ENCODE measurements at places on chromosomes 1 and 21.

DNA sequence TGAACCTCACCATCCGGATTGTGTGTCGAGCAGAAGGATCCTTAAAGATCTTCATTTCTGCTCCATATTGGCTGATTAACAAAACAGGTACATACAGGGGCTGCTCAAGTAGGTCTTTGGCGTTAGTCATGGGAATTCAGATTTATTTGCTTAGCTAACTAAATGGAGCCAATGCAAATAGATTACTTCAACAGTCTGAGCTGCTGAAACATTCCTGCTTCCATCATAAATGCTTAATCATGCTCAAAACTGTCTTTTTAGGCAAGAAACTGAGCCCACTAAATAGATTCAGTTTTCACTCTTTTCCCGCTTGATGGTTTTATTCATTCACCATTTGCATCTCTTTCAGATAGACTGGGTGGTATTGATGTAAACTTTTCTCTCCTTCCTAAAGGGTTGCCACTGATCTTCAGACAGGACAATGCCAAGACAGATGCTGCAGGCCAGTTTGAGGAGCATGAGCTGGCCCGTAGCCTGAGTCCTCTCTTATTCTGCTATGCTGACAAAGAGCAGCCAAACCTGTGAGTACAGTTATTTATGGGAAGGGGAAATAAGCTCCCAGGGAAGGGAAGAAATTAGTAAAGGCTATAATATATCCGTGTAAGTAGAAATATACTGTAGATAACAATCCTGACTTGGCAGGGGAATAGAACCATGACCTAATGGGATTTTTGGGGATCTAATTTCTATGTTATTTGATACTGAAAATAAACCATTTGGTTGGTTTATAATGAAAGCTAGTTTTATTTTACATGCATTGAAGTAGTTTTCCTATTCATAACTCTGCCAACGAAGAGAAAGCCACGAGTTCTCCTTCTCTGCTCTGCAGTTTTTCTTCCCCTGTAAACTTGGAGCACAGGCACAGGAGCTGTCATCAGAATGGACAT is 126.4 kb downstream of the VPS13D start:
- DNase-seq, result no peak

- no peak for DNase-seq
Measured at GRCh38 chr1:202565890-202566602, 144.2 kb downstream of the SYT2 start.

GRCh38 chr1:44151808-44152207 is 10.4 kb upstream of the KLF18 start:
- DNase-seq, result no peak

GRCh38 chr1:16903054-16903453 is 7.3 kb downstream of the RNU1-2 start:
- no peak for DNase-seq

DNA sequence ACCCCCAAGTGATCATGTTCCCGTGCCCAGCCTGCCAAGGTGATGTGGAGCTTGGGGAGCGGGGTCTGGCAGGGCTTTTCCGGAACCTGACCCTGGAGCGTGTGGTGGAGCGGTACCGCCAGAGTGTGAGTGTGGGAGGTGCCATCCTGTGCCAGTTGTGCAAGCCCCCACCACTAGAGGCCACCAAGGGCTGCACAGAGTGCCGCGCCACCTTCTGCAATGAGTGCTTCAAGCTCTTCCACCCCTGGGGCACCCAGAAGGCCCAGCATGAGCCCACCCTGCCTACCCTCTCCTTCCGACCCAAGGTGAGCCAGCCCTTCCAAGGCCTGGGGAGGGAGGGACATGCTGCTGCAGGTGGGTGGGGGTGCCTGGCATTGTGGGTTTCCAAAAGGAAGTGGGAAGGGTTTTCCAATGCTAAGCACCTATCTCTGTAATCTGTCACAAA is 2.3 kb downstream of the TRIM46 start:
- DNase-seq, result no peak

DNA sequence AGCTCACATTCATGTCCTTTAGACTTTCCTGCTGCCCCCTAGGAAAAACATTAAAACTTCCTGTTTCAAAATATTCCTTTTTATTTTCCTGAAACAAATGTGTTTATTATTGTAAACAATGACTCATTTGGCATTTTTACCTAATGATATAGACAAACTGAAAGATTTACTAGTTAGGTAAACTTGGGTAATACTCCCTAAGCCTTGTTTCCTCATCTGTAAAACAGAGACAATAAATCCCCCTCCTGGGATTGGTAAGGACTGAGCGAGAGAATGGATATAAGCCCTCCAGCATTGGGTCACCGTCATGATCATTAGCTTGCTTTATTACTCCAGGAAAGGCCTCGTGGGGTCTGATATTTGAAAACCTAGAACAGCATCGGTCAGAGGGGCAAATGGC is 59.8 kb downstream of the LPAR3 start:
- DNase-seq, result no peak

DNA sequence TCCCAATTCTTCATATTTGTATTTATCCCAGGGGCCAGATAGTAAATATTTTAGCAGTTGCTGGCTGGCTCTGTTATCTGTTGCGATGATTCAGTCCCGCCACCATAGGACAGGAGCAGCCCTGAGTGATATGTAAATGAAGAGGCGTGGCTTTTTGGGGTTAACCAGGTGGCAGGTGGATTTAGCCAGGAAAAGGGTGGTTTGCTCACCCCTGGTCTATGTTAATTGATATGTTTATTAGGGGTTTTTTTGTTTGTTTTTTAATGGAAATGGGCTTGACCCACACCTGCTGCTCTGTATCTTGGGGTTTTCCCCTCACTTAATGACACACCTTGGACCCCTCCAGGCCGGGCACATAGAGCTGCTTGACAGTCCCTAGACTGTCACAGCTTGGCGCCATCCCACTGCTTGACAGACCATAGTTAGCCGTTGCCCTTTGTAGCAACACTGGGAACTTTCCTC is 62.8 kb downstream of the PIK3CD start:
- DNase-seq, result no peak

GRCh38 chr1:81125672-81126071 is 675.1 kb upstream of the ADGRL2 start:
- DNase-seq, result no peak

- no peak for DNase-seq
Measured at GRCh38 chr1:1573843-1574720, 581 bp downstream of the SSU72 start.

- no peak for DNase-seq
Measured at GRCh38 chr1:241555526-241555925, 23.3 kb downstream of the KMO start.

- DNase-seq, result no peak
Measured at GRCh38 chr1:230760360-230760827, 13.2 kb downstream of the CAPN9 start.

DNA sequence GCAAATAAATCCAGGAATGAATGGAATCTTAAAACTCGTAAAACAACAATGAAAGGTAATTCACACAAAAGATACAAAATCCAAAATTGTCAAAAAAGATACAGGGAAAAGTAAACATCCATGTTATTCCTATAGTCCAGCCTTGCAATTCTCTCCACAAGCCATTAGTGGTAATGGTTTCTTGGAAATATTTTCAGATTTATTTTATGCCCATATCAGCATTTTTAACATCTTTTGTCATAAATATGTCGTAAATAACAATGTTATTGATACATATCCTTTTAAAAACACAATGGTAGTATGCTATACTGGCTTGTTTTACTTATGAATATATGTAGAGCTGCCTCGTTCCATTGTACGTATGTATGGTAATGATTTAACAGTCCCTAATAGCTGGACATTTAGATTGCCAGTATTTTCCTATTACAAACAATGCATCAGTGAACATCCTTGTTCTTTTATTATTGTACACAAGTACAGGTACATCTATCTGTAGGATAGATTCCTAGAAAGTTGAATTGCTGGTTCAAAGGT is 30.6 kb downstream of the DNTTIP2 start:
- no peak for DNase-seq

DNA sequence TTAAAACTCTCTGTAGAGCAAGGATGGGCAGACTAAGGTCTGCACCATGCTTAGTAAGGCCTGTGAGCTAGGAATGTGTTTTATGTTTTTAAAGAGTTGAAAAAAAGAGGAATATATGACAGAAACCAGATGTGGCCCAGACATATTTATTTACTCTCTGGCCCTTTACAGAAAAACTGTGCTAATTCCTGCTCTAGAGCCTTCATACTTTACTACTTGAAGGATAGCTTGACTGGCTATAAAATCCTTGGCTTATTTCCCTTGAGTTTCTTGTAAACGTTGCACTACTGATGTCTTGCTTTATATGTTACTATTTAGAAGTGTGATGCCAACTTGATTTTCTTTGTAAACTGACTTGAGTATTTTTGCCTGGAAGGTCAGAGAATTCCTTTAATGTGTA is 33.5 kb downstream of the CTBS start:
- DNase-seq, result no peak

DNA sequence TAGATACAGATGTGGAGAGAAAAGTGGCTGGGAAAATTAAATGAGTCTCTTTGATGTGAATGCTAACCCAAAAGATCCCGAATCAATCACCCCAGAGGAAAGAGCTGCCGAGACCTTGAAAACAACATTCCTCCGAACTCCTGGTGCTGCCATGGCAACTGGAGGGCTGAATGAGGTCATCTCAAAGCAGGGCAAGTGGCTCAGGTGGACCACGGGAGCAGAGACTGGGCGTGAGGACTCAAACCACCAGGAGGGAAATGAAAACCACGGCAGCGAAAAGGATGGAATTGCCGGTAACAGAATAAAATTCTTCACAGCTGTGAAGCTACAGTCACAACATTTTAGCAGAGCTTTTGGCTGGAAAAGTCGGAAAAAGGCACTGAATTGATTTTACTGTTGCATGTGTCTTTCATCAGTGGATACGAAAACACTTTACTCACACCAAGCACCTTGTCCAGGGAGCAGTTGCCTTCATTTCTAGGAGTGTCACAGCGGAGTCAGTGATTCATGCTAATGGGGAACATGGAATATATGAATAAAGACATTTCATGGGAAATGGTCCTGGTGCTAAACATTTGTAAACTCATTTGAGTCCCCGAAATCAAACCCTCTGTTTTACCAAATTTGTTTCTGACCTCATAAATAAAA is 23.2 kb upstream of the BECN2 start:
- no peak for DNase-seq

GRCh38 chr1:23354245-23354644 is 10.2 kb upstream of the HNRNPR start:
- DNase-seq, result no peak

DNA sequence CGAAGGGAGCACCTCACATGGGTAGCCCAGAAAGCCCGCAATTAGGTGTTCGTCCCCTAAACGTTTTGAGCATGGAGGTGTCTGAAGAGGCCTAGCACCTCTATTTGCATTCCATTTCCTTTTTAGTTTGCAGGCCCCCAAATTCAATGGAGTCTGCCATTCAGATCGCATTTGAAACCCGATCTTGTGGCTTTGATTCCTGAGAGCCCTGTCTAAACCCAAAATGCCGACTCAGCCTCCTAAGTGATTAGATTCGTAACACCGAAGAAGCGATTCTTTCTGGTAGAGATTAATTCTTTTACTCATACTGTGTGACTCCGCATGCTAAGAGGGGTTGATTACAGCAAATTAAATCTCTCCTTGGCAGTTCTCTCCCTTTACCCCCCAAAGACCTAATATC is 415.2 kb upstream of the KAZN start:
- DNase-seq, result no peak

- no peak for DNase-seq
Measured at GRCh38 chr1:80506216-80506615, 1294.5 kb upstream of the ADGRL2 start.

DNA sequence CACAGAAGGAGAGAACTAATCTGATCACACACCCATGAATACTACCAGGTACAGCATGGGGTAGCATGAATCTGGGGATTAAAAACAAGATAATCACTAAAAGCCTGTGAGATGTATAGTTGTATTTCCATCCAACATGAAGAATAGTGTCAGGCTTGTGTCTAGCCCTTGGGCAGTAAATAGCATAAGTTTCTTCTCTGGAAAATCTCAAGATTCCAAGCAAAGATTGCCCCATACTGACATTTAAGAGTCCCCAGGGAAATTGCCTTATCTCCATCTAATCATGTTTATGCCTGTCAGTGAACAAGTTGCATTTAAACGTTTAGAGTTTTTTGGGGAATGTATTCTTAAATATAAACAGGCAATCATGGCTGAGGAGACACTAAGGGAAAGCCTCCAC is 109.2 kb upstream of the SERTAD4 start:
- DNase-seq, result no peak

DNA sequence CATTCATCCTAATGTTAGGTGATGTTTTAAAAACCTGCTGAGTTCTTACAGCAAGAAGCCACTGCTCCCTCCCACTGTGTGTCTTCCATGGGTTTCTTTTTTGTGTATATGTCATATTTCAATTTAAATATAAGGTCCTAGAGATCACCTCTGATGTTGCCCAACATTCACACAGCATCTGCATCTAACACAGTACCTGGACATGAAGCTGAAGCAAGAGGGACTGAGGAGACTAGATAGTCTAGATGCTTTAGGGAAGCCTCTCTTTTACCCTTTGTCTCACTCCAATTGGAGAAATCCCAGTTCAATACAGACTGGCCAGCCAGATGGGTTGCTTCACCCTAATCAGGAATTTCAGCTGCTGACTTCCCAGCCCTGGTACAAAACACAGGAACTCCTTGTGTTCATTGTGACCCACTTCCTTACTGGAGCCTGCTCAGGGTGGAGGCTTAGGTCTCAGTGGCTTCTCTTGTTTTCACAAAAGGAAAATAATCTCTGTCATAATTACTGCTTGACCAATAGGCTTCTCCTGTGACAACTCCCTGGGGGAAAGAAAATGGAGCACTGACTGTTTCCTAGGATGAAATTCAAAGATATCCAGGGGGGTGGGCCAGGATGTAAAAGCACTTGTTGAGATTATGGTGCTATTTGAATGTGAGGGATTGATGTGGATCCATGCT is 17.3 kb downstream of the BTG2 start:
- DNase-seq, result no peak

- no peak for DNase-seq
Measured at GRCh38 chr1:65955071-65955470, 162.4 kb downstream of the PDE4B start.

DNA sequence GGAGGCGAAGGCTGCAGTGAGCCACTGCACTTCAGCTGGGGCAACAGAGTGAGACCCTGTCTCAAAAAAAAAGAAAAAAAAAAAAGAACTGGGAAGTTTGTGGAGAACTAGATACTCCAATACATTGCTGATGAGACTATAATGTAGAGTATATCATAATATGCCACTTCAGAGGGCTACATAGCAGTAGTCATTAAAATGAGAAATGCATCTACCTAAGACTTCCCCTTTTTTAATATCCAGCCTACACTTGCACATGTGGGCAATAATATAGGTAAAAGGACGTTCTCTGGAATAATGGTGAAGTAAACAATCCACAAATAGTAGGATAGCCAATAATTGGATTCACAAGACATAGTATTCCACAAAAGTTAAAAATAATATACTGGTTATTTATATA is 311.0 kb downstream of the HLX start:
- DNase-seq, result no peak

GRCh38 chr1:48332115-48332514 is 109.6 kb downstream of the SLC5A9 start:
- no peak for DNase-seq

All from esophagus squamous epithelium (tissue), 5 donors.